ENCODE measurements at places on chromosomes 2 and 18.

DNA sequence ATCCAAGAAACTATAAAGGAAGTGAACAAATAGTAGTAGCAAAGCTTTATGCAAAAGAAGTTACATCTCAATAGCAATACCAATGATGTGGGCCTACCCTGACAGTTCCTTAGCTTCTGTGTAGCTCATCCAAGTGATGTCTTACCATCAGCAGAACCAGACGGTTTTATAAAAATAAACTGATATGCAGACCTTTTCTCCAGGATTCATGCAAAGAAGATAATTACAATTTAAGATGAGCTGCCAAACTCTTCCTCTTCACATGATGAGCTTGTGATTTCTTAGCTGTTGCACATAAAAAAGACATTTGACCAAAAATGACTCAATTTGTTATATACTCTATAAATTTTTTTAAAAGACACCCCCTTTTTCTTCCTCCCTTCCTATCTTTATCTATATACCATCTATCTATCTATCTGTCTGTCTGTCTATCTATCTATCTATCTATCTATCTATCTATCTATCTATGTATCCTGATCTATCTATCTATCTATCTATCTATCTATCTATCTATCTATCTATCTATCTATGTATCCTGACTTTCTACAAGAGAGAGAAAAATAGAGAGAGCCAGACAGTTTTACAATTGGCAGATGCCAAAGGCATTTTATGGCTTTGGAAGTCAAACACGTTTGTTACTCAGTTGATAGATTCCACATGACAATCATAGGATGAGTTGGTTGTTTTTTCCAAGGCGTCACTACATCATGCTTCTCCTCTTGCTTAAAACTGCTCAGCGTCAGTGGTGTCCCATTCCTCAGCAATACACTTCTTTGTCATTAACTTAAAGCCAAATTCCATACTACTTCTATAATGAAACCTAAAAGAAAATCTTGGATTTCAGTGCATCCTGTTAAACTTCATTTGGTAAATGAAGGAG, 65.9 kb upstream of the ACTR3 start:
- no peak for DNase-seq

GRCh38 chr2:69017835-69018234, 4.9 kb downstream of the ANTXR1 start:
- DNase-seq: no peak

DNA sequence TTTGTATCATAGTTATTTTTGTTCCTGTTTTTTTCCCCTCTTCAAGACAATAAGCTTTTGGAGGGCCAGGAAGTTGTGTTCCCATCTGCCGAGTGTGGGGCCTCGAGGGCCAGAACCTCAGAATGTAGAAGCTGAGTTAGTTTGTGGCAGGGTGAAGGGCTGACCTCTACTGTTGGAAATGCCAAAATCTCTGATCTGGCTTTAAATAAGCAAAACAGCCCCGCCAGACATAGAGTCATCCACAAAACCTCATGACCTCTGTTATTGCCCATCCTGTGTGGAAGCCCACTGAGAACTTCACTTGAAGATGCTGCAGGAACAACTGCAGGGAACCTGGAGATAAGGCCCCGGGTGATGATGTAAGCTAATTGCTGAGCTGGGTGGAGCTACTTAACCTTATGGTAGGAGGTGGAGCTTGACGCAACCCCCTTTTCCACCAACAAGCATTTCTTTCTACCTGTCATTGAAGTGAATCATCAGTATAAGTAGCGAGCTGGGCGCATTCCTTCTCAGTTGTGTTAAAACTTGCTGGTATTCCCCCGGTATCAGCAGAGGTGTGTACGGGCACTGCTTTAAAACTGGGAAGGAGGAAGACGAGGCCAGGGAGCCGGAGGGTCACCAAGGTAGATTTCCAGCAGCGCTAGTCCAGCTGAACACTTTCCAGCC, 177.2 kb downstream of the NEDD4L start:
- DNase-seq: no peak

DNA sequence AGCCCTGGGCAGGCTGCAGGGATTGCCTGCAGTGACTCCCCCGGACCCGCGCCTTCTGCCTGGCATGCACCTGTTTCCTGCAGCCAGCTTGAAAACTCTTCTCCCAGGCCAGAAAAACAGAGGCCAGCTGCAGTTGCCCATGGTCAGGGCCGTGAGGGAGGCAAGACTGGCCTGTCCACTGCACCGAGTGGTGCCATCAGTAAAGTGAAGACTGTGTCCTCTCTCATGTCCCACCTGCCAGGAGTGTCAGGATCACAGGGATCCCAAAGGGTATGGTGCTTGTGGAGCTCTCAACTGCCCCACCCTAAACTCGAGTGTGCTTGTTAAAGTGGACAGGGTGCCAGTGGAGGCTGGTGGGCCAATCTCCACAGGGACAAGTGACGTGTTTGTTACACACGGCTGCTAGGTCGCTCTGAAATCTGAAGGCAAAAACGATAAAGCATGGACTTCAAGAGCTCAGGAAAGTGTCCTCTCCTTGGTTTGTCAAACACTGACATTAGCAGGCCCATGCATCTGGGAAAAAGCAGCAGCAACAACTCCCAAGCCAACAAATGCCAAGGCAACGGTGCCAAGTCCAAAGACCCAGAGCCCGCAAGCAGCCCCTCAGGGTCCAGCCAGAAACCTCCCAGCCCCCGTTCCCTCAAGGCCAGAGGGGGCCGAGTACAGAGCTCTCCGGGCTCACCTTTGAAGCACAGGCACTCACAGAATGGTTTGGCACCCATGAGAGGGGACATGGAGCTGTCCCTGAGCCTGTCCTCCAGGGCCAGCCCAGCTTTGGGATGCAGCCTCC, 213.2 kb downstream of the HDAC4 start:
- peak; percentile 9 for DNase-seq

- DNase-seq: no peak
Observed at GRCh38 chr2:236824836-236825235, 255.2 kb downstream of the ACKR3 start.

- DNase-seq: peak; percentile 25
Observed at GRCh38 chr2:98608962-98609604, 694 bp downstream of the UNC50 start.

GRCh38 chr2:104431701-104432121, 422.2 kb upstream of the POU3F3 start:
- DNase-seq: no peak

DNA sequence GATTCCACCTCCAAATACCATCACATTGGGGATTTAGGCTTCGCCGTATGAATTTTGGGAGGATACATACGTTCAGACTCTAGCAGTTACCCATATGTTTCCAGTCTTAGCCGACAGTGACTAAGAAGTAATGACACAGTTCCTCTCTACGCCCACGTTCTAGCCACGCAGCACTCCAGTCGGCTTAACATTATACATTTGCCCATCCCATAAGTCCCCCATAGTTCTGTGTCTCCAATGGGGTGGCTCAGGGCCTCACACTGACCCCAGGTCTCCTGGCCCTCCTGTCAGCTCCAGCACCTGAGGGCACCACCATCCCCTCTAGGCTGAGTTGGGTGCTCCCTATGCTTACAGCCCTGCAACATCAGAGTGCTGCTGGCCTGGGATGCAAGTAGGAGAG, 18.4 kb upstream of the CNDP2 start:
- no peak for DNase-seq

DNA sequence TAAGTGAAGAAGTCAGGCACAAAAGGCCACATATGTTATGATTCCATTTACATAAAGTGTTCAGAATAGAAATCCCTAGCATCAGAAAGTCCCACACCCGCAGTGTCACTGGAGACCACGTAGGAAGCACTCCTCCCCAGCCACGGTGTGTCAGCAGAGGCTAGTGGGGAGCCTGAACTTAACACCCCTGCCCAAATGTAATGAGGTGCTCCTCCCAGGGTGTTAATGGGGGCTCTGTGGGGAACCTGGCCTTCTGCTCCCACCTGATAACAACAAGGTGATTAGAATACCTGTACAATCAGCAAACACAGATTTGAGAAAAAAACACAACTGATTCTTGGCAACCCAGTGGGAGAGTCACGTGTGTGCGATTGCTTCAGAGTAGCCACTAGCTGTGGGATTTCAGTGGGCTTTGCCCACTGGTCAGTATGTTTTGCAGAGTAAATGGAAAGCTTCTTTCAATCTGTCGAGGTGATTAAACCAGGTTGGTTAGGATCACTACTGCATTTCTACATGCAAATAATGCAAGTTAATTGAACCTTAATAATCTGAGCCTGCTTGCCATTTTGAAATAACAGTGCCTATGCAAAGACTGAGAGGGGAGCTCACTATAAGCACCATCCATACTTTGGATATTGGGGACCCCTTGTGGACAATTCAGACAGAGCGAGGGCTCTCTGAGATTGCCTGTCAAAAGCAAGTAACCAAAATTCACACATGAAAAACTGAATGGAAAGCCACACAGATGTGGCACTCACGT, 20.6 kb upstream of the ATRAID start:
- DNase-seq: no peak

GRCh38 chr2:13006426-13006825, 289.7 kb downstream of the TRIB2 start:
- no peak for DNase-seq

- DNase-seq: no peak
Observed at GRCh38 chr18:24934258-24934932, 417.6 kb downstream of the ZNF521 start.

- no peak for DNase-seq
Observed at GRCh38 chr2:12709207-12709522, 7.6 kb upstream of the TRIB2 start.

Data from heart left ventricle (tissue), 16 donors.